ENCODE measurements at places on chromosomes 13 and 19.

- DNase-seq, result no peak
These were observed 6.2 kb downstream of the TMTC4 start for GRCh38 chr13:100668408-100668807.

- DNase-seq, result peak; percentile 91
These were observed 18.5 kb downstream of the LMTK3 start for GRCh38 chr19:48492925-48493717.

DNA sequence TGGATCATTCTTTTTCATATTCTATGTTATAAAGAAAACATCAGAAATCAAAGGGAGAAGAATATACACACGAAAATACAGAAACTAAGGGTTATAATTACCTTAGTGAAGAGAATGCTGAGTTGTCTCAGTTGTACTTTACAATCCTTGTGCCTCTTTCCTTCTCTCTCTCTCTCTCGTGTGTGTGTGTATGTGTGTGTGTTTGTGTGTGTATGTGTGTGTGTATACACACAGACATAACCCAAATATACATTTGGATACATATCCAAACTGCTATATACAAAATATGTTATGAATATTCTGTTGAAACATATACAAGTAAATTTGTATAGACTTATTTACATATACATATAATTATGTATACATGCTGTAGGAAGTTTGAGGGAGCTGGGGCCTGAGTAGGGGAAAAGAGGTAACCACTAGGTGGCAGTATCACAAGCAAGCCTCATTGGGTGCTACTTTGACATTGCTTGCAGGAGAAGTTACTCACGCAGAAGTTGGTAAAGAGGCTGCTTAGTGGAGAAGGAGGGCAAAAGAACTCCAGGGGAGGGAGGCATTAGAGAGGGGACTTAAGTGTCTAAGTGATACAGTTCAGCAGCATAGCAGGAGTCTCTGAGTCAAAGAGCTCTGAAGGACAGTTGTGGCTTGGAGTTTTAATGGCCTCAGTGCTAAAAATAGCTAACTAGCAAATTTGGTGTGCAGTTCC lies 465.1 kb upstream of the PCDH20 start:
- DNase-seq, result no peak

GRCh38 chr13:42821437-42821836 lies 40.1 kb downstream of the FAM216B start:
- DNase-seq, result no peak

GRCh38 chr13:37526710-37527473 lies 71.7 kb downstream of the POSTN start:
- DNase-seq, result no peak

- no peak for DNase-seq
These were observed 833.0 kb downstream of the EFNB2 start for GRCh38 chr13:105702441-105702840.

- no peak for DNase-seq
These were observed 112.9 kb downstream of the LHFPL6 start for GRCh38 chr13:39490136-39490535.

GRCh38 chr13:46992383-46992952 lies 95.6 kb upstream of the HTR2A start:
- no peak for DNase-seq

DNA sequence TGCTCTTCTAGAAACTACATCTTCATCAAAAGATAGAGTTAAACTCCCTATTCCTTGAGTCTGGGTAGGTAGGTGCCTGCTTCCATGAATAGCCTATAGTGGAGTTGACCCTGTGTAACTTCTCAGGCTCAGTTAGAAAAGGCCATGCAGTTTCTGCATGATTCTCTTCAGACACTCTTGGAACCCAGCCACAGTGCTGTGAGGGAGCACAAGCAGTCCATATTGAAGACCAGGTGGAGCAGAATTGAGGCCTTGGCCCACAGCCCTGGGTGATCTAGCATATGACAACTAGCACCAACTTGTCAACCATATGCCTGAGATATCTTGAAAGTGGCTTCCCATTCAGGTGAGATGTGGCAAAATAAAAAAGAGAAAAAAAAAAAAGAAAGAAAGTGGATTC lies 10.3 kb upstream of the PAN3 start:
- no peak for DNase-seq

DNA sequence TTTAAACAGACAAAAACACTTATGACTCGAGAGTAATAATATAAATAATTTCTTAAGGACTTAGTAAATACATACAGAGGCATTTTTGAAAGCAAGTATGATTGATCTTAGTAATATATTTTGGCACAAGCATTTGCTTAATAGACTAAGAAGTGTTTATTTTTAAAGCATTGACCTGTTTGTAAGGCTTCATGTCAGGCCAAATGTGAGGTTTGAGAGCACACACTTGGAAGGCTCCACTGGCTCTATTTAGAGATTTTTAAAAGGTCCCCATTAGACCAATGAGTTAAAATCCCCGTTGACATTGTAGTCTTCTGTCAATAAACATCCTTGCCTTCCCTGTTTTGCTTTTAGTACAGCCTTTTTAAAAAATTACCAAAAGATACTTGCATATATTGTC lies 50.4 kb downstream of the ATP8A2 start:
- no peak for DNase-seq

- DNase-seq, result no peak
These were observed 46.7 kb upstream of the RNF113B start for GRCh38 chr13:98223741-98224140.

DNA sequence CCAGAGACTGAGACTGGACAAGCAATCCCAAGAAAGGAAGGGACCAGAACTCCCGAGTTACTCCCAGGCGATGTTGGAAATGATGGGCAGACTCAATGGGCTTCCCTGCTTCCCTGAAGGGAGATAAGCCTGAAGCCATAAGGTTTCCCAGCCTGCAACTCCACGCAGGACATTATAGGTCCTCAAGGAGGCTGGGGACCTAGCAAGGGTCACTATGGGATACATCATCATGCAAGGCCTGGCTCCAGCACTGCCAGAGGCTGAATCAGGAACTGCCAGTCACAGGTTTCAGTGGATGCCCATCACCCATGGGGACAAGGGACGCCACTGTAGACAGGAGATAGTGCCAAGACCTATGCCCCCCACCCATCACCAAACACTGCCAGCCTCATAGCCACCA lies 338.7 kb downstream of the IRS2 start:
- DNase-seq, result no peak

DNA sequence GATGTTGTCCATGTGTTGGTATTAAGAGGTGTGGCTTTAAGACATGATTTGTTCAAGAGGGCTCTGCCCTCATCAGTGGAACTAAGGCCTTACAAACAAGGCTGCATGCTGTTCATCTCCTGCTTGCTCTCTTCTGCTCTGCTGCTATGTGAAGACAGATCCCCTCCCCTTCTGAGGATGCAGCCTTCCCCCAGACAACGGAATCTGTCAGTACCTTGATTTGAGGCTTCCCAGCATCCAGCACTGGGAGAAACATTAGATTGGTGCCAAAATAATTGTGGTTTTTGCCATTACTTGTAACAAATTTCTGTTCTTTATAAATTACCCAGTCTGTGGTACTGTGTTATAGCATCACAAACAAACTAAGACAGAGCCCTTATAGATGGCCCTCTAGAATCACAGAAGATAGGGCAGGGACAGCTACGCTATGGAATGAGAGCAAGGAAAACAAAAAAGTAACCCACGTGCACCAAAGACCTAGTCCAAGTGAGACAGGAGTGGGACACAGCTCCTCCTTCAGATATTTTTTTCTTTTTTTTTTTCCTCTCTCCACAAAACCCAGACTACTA lies 151.5 kb upstream of the RXFP2 start:
- DNase-seq, result no peak

DNA sequence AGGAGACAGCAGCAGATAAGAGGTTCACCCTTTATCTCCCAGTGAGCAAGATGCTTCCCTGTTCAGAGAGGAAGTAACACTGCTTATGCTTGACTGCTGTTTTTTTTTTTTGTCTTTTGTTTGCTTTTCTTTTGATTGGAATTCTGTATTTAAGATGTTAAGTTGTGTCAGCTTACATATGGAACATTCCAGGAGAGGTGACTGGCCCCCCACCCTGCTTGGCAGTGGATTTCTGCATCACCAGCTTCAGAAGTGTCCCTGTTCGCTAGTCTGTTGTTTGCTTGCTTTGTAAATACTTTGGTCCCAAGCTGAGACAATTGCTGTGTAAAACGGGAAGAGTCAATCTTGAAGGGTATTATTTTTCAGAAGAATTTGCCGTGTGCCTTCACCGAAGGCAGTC lies 43.0 kb downstream of the IFT88 start:
- DNase-seq, result no peak

- DNase-seq, result no peak
These were observed 90.5 kb downstream of the STARD13 start for GRCh38 chr13:33194820-33195692.

- DNase-seq, result no peak
These were observed 63.5 kb downstream of the SOX1 start for GRCh38 chr13:112130418-112130817.

DNA sequence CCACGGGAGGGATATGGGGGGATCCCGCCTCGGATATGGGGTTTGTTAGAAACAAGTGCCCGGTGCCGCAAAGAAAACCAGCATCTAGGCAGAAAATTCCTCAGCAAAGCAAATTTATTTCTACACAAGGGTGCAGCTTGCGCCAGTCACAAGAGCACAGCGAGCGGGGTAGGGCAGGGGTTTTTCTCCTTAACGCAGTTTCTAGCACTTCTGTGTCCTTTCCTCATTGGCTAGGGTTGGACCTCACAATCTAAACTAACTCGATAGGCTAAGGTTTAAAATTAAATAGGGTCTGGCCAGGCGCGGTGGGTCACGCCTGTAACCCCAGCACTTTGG lies 595 bp downstream of the ZNF440 start:
- DNase-seq, result no peak

DNA sequence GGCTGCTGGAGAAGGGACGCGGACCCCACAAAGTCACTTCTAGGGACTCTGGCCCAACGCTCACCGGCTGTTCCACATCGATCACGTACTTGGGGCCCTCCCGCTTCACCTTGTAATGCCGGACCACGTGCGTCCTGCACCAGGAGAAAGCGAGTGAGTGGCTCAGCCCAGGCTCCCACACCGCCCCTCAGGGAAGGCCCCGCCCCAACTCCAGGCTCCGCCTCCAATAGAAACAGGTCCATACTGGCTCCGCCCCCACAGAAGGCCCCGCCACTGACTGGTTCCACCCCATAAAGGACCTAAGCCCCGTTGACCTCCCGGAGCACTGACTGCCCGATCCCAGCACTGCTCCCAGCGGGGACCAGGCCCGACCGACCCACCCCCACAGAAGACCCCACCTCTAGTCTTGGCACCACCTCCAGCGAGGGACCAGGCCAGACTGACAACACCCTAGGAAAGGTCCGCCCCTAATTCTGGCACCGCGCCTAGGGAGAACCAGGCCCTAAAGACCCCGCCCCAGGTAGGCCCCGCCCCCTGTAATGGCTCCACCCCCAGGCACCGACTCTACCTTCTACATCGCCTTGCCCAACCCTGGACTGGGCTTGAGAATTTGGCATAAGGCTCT lies 11.3 kb downstream of the STAP2 start:
- DNase-seq, result peak; percentile 25

DNA sequence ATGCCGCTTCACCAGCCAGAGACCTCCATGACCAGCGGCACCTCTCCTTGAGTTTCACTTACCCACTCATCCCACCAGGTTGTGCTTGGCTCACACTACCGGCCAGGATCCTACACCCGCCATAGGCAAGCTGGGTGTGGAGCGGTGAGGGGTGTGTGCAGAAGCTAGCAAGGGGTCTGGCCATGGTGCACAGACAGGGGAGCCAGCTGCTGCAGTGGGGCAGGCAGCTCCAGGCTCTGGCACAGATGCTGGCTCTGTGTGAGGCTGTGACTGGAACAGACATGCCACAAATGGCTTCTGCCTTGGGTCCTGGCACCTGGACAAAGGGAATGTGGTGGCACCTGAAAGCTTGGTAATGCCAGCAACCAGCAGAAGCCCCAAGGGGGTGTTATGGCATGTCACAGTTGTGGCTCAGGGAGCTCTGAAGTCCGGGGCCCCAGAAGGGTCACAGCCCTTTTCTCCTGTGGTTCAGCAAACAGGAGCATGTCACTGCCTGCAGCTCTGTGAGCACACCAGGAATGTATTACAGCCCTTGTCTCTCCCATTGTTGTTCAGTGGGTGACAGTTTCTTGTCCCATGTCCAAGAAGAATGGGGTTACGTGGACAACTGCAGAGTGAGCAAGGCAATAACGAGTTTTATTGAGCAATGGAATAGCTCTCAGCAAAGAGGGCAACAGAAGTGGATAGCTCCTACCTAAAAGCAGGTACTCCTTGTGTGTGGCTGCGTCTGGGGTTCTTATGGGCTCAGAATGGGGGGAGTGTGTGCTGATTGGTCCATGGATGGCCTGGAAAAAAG lies 2791.0 kb upstream of the PCDH20 start:
- DNase-seq, result no peak

All from retinal pigment epithelial cell (primary cell).